ENCODE measurements at places on chromosomes 12 and 14.

DNA sequence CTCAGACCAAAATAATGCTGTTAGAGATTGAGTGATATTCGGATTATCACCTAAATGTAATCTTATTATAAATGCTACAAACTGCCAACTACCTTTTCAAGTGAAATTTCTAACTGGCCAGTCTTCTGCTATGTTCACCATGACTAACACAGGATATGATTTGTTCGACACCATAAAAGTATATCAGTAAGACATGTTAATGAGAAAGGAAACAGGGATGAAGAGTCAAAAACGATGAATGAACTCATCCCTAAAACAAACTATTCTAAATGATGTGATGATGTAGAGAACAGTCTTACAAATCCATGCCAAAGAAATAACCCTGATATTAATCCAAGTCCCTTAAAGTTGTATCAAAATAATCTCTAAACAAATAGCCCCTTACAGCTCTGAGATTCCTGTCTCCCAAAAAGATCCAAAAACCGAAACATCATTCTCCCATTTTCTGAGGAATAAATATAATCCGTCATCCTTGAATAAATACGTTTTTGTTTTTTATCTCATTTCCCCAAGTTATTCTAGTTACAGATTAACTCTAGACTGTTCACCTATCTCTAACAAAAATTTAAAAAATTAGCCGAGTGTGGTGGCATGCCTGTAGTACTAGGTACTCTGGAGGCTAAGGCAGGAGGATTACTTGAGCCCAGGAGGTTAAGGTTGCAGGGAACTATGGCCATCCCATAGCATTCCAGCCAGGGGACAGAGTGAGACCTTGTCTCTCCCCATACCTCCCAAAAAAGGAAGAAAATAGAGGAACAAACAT is 9.1 kb downstream of the SCAF11 start:
- no peak for DNase-seq

GRCh38 chr12:70317781-70318180 is 48.3 kb upstream of the KCNMB4 start:
- peak; percentile 41 for DNase-seq

GRCh38 chr14:84864548-84865271 is 665.2 kb upstream of the FLRT2 start:
- no peak for DNase-seq

- DNase-seq = no peak
Observed at GRCh38 chr14:79598339-79598738, 613.0 kb downstream of the DIO2 start.

GRCh38 chr12:49233842-49234526 is 30.9 kb upstream of the TUBA1C start:
- no peak for DNase-seq

- no peak for DNase-seq
Observed at GRCh38 chr12:2673966-2674810, 120.6 kb upstream of the FKBP4 start.

DNA sequence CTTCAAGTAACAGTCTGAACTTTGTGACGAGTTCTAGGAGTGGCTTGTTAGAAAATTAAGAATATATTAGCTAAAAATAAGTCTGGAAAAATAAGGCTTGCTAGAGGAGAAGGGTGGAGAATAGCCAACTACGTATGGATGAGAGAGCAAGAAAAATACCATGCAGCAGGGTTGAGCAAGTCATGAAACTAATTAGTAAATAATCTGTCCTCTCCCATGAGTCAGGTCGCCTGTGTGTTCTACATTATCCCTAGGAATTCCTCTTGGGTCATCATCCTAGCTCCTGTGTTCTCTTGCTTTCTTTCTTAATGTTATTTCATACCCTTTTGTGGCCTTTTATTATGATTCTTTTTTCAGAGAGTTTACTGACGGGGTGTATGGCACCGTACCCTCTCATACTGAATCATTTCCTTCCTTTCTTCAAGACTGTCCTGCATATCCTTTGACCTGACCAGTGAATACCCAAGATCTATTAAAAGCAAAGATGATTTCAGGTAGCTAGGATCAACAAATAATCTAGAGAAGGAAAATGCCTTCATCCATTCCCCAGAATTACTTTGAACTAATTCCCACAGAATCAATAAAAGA is 177.2 kb upstream of the NPAS3 start:
- DNase-seq = peak; percentile 54

DNA sequence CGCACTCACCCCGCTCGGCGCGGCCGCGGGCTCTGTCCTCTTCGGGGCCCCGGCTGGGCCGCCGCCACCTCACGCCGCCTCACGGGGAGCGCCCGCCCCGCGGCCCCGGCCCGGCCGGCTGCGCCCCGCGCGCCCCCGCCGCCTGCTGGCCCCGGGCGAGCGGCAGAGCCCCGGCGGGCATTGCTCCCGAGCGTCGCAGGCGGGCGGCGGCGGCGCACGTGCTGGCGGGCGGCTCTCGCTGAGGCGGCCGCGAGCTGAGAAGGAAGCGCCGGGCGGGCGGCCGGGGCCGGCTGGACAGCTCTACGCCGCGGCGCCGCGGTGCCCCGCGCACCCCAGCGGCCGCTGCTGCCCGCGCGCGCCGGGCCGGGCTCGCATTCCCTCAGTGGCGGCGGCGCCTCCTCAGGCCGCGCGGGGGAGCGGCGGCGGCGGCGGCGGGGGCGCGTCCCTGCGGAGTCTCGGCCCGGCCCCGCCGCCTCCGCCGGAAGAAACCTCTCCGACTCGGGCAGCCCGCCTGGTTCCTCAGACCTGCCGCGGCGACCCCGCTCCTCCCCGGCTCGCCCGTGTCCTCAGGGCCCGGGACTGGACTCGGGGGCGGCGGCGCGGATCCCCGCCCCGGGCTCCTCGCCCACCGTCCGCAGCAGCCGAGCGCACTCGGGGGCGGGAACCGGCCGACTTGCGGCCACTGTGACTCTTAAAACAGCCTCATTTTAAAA is at the start of gene PITPNM2:
PITPNM2 (minus strand) TSS at position 347 of the 713 bp plus-strand sequence. CDS start 116,500 bp downstream, outside the sequence.
- peak; percentile 51 for DNase-seq

DNA sequence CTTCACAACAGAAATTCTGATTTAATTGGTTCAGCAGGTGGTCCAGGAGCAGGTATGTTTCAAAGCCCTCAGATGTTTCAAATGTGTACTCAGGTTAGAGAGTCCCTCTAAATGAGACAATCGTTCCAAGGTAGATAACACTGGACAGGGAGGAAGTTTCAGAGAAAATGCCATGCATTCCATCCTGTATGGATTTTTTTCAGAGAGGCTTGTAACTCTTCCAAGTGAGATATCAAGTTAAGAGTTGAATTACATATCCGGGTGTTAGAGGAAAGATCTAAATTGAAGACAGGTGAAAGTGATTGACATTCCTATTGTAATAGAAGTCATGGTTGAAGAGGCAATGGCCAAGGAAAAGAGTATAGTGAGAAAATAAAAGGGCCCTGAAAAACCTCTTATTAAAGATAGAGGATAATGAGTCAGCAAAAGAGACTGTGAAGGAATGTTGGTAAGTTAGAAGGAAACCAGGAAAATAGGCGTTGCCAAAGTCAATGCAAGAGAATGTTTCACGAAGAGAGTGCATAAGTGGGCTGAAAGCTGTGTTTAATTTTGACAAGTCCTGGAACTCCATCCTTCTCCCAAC is 105.8 kb downstream of the BMP4 start:
- DNase-seq = peak; percentile 53

DNA sequence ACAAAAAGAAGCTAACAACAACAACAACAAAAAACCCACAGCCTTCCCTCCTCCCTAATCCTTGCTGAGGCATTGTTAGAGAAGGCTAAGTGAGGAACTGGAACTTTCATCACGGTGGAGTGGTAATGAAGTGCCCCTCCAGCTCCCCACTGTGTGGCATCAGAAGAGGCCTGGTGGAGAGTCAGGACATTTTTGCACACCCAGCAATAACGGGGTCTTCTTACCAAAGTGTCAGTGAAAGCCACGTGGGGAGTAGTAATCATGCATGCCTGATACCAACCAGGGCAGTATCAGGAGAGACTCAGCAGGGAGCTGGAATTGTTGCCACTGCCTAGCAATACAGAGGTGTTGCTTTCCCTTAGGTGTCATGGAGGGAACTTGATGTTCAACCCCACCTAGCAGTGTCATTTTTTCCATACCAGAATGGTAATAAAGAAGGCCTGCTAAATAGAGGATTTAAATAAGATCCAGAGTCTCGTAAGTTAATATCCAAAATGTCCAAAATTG is 299.7 kb upstream of the RGS6 start:
- no peak for DNase-seq

- no peak for DNase-seq
Observed at GRCh38 chr12:109868182-109869051, 11.9 kb downstream of the GLTP start.

DNA sequence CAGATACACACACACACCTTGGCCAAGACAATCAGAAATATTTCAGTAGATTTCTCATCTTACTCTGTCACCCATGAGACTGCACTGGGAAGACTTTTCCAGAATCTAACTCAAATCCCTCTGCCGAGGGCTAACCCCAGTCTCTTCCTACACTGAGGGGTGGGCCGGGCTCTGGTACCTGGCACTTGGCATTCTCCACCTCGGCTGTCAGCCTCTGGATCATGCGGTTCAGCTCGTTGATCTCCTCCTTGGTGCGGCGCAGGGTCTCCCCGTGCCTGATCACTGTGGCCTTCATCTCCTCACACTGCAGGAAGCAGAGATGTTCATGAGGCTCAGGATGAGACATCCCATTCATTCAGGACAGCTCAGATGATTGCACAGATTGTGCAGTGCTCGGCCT is 4.9 kb downstream of the KRT83 start:
- DNase-seq = no peak

GRCh38 chr14:70064136-70064865 is 124.5 kb downstream of the SLC8A3 start:
- DNase-seq = no peak

GRCh38 chr12:52415870-52416750 is 10.0 kb upstream of the KRT82 start:
- DNase-seq = peak; percentile 83

DNA sequence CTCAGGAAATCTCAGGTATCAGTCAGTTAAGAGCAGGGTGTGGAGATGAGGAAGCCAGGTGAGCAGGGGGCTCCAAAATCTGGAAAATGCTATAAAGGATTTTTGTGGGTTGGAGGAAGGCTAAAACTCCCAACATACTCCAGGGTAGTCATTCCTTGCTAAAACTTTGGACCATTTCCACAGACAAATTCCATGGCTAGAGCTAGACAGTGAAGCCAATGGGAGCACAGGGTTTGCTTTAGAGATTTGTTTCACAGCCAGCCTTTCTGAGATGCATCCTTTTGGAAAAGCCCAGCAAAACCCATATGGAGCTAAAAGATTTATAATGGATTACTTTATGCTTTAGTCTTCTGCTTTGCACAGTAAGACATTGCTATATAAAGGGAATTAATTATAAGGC is 146.5 kb downstream of the SAMD4A start:
- DNase-seq = no peak

DNA sequence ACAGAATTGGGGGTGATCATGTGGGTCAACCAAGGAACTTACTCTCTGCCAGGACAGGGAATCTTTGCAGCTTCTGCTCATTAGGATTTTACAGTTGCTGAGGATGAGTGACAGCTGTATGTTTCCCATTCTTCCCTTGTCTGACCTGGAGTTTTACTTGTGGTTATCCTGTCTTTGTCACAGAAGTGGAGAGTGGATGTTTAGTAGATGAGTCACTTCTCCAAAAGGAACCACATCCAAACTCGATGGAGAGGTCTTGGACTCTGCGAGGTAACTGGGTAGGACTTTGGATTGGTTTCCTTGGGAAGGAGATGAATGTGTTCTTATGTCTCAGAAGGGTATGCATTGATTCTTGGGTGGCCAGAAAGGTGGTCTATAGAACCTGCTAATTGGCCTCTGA is 53.8 kb upstream of the USP44 start:
- DNase-seq = peak; percentile 87

DNA sequence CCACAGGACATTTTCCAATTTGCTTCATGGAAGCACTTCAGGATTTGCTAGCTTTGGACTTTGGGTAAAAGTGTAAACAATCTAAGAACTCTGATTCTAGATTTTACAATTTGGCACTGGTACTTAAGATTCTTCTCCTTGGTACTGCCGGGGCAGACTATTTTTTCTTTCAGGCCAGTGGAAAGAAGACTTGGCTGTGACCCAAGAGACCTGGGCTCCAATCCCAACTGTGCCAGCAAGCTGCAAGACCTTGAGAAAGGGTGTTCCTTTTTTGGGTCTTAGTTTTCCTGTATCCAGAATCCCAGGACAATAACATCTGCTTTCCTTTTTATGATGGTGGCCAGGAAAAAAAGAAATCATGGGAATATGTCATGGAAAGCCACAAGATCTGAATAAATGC is 148.1 kb upstream of the CRY1 start:
- DNase-seq = no peak

GRCh38 chr14:49951691-49952345 is 58.9 kb downstream of the ARF6 start:
- DNase-seq = no peak

GRCh38 chr14:89500303-89500702 is 83.3 kb upstream of the FOXN3 start:
- no peak for DNase-seq

Measured in LHCN-M2 (cell line).